Osteoblast (primary cell): ENCODE measurements at places on chromosomes 7 and 10. TPM values are rescaled to one million over a fixed set of nuclear protein-coding genes. Genes with fewer than 3 reads are reported as not detected.

- no peak for DNase-seq
- no peaks in the 10 kb centered on the region for H3K36me3 ChIP-seq
Observed at GRCh38 chr10:101561068-101561915, 26.8 kb downstream of the POLL start.

GRCh38 chr7:49635800-49636199 is 137.6 kb upstream of the VWC2 start:
- DNase-seq, result no peak
- H3K4me3 ChIP-seq, result no peak overlapping the region
- H3K4me1 ChIP-seq, result no peaks in the 10 kb centered on the region

DNA sequence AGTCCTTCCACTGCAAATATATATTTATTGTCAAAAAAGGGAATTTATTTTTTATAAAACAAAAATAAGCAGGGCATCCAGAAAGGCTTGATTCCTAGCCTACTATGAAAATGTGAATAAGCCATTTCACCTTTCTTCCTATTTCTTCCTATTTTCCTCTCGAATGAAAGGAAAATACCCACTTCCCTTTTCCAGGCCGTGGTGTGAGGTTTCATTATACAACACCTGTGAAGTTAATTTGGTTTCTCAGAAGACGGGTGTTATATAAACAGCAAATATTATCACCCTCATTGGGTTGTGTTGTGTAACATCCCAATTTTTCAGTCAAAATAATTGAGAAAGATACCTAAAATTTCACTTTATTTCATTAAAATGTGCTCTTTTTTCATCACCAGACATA is 214.3 kb downstream of the DGKB start:
- H3K4me3 ChIP-seq, result no peak overlapping the region
- no peaks in the 10 kb centered on the region for H3K36me3 ChIP-seq
- no peaks in the 10 kb centered on the region for H3K27me3 ChIP-seq

DNA sequence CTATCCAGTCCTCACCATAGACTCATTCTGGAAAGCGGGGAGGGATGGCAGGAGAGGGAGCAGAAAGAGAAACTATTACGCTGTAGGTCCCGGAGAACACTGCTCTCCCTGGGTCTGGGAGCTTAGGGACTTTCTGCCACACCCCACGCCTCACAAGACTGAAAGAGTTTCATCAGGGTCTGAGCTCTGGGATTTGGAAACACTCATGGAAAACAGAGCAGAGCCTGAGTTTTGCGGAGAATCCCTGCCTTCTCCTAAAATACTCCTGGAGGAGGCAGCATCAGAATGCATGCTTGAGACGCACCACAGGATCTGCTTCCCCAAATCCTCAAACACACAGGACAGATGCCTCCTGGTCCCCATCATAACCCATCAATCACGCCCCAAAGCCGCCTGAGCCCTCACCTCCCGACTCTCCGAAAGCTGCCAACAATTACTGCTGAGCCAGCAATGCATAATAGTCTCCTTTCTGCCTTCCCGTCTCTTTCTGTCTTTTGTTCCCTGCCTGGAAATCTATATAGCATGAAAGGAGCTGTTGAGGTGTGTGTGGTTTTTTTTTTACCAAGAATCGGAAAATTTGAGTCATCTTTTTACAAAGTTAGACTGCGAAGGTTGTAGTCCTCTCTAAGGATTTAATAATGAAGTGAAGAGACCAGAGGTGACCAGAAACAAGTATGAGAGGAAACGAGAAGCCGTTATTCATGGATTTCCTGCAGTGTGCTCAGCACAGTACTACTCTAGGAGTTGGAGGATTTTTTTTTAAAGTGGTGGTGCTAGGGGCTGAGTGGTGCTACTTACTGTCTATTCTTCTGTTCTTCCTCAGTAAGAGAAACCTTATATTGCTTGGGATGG is 37.7 kb downstream of the ASB13 start:
- peaks cover 9% of the 10 kb centered on the region for H3K4me1 ChIP-seq
- peak overlapping the region; percentile 49 for H3K27ac ChIP-seq
- DNase-seq, result peak; percentile 90
- H3K4me3 ChIP-seq, result peak overlapping the region; percentile 73
- no peaks in the 10 kb centered on the region for H3K36me3 ChIP-seq

DNA sequence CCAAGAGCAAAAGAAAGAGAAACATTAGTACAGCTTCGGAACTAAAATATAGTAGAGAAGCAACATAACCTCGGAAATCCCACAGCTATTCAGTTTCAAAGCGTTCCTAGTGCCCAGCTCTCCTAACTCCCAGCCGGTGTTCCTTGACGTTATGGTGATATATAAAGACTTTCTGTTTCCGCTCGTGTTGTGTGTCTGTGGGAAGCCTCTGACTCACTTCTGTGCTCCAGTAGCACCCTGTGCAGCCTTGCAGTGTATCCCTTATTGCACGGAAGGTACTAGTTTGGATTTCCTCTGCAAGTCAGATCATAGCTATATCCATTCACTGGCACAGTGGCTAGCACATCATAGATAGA is 535 bp downstream of the ASAH2B start:
- H3K27ac ChIP-seq, result peak overlapping the region; percentile 90
- DNase-seq, result no peak
- no peaks in the 10 kb centered on the region for H3K36me3 ChIP-seq
- H3K4me3 ChIP-seq, result peak overlapping the region; percentile 84

DNA sequence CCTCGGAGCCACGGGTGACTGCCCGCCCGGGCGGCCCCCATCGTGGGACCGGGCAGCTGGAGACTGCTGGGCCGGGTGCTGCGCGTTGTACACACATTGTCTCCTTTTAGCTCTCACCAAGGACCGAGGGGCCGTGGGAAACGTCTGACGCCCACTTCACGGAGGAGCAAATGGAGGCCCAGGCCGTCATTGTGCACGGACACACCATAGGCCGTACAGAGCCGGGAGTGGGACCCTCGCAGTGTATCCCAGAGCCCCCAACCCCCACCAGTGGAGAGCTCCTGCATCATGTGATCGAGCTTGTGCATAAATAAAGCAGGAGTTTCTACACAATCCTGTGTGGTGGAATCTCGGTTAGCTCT is 722 bp downstream of the DENND10 start:
- no peak overlapping the region for H3K27ac ChIP-seq
- DNase-seq, result peak; percentile 86
- H3K4me1 ChIP-seq, result peaks cover 11% of the 10 kb centered on the region
- H3K36me3 ChIP-seq, result peaks cover 14% of the 10 kb centered on the region
- peak overlapping the region; percentile 79 for H3K4me3 ChIP-seq
- H3K27me3 ChIP-seq, result no peaks in the 10 kb centered on the region

GRCh38 chr10:6320320-6321010 is 117.7 kb downstream of the PFKFB3 start:
- no peak for DNase-seq
- H3K36me3 ChIP-seq, result no peaks in the 10 kb centered on the region
- H3K4me1 ChIP-seq, result peaks cover 3% of the 10 kb centered on the region
- no peak overlapping the region for H3K4me3 ChIP-seq
- no peak overlapping the region for H3K27ac ChIP-seq
- H3K27me3 ChIP-seq, result peaks cover under 1% of the 10 kb centered on the region

GRCh38 chr10:51773681-51774080 is 74.3 kb upstream of the CSTF2T start:
- H3K4me1 ChIP-seq, result no peaks in the 10 kb centered on the region
- H3K27ac ChIP-seq, result no peak overlapping the region
- H3K36me3 ChIP-seq, result no peaks in the 10 kb centered on the region
- peak; percentile 4 for DNase-seq
- H3K4me3 ChIP-seq, result no peak overlapping the region

DNA sequence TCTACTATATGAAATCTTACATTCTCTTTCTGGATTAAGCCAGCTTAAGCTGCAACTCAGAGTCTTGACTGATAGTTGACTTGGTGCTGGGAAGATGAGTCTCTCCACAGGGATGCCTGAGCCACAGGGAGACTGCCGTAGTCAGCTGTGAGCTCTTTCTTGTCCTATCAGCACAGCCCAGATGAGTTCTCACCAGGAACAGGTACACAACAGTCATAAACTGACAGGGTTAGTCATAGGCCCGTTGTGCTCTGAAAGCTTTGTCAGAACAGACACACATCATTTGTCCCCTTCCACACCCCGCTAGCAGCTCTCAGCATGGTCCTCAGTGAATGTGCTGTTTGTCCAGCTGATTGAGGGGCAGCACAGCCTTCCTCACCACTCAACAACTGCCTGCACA is 221.6 kb downstream of the RPS24 start:
- H3K4me1 ChIP-seq, result peaks cover 34% of the 10 kb centered on the region
- H3K4me3 ChIP-seq, result no peak overlapping the region
- no peaks in the 10 kb centered on the region for H3K36me3 ChIP-seq
- H3K27ac ChIP-seq, result peak overlapping the region; percentile 95

- no peaks in the 10 kb centered on the region for H3K36me3 ChIP-seq
- DNase-seq, result peak; percentile 73
- H3K4me1 ChIP-seq, result no peaks in the 10 kb centered on the region
- H3K27ac ChIP-seq, result no peak overlapping the region
Observed at GRCh38 chr10:132612571-132613504, 75.3 kb downstream of the INPP5A start.

- peaks cover 6% of the 10 kb centered on the region for H3K4me1 ChIP-seq
- H3K27ac ChIP-seq, result no peak overlapping the region
- no peaks in the 10 kb centered on the region for H3K36me3 ChIP-seq
- DNase-seq, result peak; percentile 82
- no peak overlapping the region for H3K4me3 ChIP-seq
Observed at GRCh38 chr7:73839743-73840714, 2.3 kb downstream of the METTL27 start.

GRCh38 chr10:62632071-62632809 is 172.3 kb upstream of the ADO start:
- DNase-seq, result no peak
- H3K4me3 ChIP-seq, result no peak overlapping the region
- no peaks in the 10 kb centered on the region for H3K27me3 ChIP-seq
- H3K27ac ChIP-seq, result no peak overlapping the region

- peak; percentile 73 for DNase-seq
- H3K27ac ChIP-seq, result no peak overlapping the region
- no peaks in the 10 kb centered on the region for H3K36me3 ChIP-seq
- H3K4me1 ChIP-seq, result no peaks in the 10 kb centered on the region
- H3K27me3 ChIP-seq, result peaks cover 6% of the 10 kb centered on the region
Observed at GRCh38 chr7:95246831-95247370, 77.4 kb downstream of the PON1 start.

GRCh38 chr7:36951257-36951697 is 227.0 kb upstream of the AOAH start:
- H3K4me3 ChIP-seq, result no peak overlapping the region
- H3K4me1 ChIP-seq, result no peaks in the 10 kb centered on the region
- H3K27ac ChIP-seq, result no peak overlapping the region
- no peak for DNase-seq

- no peak for DNase-seq
- peaks cover 47% of the 10 kb centered on the region for H3K36me3 ChIP-seq
- no peak overlapping the region for H3K4me3 ChIP-seq
- no peaks in the 10 kb centered on the region for H3K27me3 ChIP-seq
Observed at GRCh38 chr7:102417105-102417504, 16.3 kb upstream of the ORAI2 start.

DNA sequence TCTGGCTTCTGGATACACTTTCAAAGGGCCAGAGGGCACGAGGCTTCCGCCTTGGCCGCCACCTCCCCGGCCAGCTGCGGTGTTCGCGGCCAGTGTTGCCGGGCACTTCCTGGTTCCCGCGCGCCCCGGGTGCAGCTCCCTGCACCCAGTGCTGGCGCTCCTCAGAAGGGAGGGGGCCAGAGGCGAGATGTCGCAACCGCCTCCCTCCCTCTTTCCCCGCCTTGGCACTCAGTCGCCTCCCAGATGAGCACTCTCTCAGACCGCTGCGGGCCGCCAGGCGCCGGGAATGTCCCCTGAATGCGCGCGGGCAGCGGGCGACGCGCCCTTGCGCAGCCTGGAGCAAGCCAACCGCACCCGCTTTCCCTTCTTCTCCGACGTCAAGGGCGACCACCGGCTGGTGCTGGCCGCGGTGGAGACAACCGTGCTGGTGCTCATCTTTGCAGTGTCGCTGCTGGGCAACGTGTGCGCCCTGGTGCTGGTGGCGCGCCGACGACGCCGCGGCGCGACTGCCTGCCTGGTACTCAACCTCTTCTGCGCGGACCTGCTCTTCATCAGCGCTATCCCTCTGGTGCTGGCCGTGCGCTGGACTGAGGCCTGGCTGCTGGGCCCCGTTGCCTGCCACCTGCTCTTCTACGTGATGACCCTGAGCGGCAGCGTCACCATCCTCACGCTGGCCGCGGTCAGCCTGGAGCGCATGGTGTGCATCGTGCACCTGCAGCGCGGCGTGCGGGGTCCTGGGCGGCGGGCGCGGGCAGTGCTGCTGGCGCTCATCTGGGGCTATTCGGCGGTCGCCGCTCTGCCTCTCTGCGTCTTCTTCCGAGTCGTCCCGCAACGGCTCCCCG is at the start of gene FFAR4:
Gene FFAR4, plus strand, starts transcription at position 231 of the 842 bp plus-strand sequence. Its CDS starts 56 bp downstream, at position 287.
- H3K4me3 ChIP-seq, result no peak within 1 kb of the TSS
- no peak within 1 kb of the TSS for H3K27ac ChIP-seq
- H3K27me3 ChIP-seq, result peaks cover 71% of the 10 kb centered on the region
- H3K4me1 ChIP-seq, result no peaks in the 10 kb centered on the region
- DNase-seq, result no peak

- H3K4me3 ChIP-seq, result no peak overlapping the region
- no peak for DNase-seq
- H3K27me3 ChIP-seq, result peaks cover 3% of the 10 kb centered on the region
Observed at GRCh38 chr7:135342887-135343286, 109.2 kb downstream of the STRA8 start.

GRCh38 chr10:18437486-18437885 is 213.9 kb downstream of the NSUN6 start:
- H3K36me3 ChIP-seq, result no peaks in the 10 kb centered on the region
- no peaks in the 10 kb centered on the region for H3K27me3 ChIP-seq
- H3K27ac ChIP-seq, result no peak overlapping the region
- H3K4me3 ChIP-seq, result no peak overlapping the region
- H3K4me1 ChIP-seq, result no peaks in the 10 kb centered on the region
- DNase-seq, result no peak

DNA sequence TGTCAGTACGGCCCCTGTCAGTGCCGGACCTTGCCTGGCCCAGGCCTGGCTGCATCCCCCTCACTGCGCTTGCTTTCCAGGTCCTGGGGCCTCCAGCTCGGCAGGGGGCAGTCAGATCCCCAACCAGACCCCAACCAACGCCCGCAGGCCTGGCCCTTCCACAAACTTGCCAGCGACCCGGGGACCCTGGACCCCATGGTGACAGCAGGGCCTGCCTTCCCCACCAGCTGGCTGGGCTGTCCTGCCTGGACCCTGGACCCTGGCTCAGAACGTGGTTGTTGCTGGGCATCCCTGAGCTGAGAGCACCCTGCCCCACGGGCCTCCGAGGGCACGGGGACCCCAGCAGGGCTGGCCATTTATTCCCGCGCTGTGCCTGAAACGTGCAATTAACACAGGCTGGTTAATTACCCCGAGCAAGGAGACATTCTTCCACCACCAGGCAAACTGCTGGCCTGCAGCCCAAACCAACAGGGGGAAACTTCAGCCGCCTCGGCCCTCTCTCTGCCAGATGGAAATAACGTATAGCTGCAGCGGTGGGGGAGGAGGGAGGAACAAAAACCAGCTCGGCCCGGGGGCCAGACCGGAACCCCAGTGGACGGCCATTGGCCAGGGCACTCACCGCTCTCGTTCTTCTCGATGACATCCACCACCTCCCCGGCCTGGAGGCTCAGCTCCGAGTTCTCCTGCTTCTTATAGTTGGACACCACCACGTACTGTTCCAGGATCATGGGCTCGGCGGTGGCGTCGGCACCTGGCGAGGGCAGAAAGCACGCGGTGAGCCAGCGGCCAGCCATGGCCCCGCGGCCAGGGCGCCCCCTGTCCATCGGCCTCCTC is 167.1 kb downstream of the NEURL1 start:
- H3K27ac ChIP-seq, result peak overlapping the region; percentile 88
- DNase-seq, result peak; percentile 95
- H3K4me1 ChIP-seq, result peaks cover 25% of the 10 kb centered on the region
- H3K36me3 ChIP-seq, result peaks cover 42% of the 10 kb centered on the region
- H3K27me3 ChIP-seq, result no peaks in the 10 kb centered on the region
- peak overlapping the region; percentile 89 for H3K4me3 ChIP-seq

CRYGN gene
- total RNA-seq, result 0.59 and 0.72 TPM in 2 replicates

NOM1 gene
- total RNA-seq, result 11.6 and 17.1 TPM in 2 replicates

MYOF gene
- total RNA-seq, result 352 and 379 TPM in 2 replicates

DUSP5 gene
- 8.5 and 10.1 TPM in 2 replicates for total RNA-seq

DNAH11 gene
- under 0.01 and 1.1 TPM in 2 replicates for total RNA-seq

RADIL gene
- 0.29 and 1.1 TPM in 2 replicates for total RNA-seq

COL17A1 gene
- total RNA-seq, result under 0.01 TPM in 2 replicates
